ENCODE measurements at places on chromosomes 4 and X. TPM values are rescaled to one million over a fixed set of nuclear protein-coding genes. Genes with fewer than 3 reads are reported as not detected.
A peak's percentile ranks its signal among the peaks of the same experiment; 100 is the strongest.

- no peak overlapping the region for H3K27ac ChIP-seq
- H3K27me3 ChIP-seq = no peaks in the 10 kb centered on the region
- H3K36me3 ChIP-seq = no peaks in the 10 kb centered on the region
- no peak overlapping the region for H3K4me3 ChIP-seq
Measured at GRCh38 chrX:39459204-39459603, 638.6 kb downstream of the BCOR start.

GRCh38 chr4:119835613-119835910 lies 207.0 kb upstream of the PDE5A start:
- H3K27me3 ChIP-seq = no peaks in the 10 kb centered on the region
- peaks cover 3% of the 10 kb centered on the region for H3K4me1 ChIP-seq
- DNase-seq = no peak
- H3K36me3 ChIP-seq = no peaks in the 10 kb centered on the region
- H3K4me3 ChIP-seq = no peak overlapping the region

TMEM185A gene
- 53.1 TPM for total RNA-seq

DNA sequence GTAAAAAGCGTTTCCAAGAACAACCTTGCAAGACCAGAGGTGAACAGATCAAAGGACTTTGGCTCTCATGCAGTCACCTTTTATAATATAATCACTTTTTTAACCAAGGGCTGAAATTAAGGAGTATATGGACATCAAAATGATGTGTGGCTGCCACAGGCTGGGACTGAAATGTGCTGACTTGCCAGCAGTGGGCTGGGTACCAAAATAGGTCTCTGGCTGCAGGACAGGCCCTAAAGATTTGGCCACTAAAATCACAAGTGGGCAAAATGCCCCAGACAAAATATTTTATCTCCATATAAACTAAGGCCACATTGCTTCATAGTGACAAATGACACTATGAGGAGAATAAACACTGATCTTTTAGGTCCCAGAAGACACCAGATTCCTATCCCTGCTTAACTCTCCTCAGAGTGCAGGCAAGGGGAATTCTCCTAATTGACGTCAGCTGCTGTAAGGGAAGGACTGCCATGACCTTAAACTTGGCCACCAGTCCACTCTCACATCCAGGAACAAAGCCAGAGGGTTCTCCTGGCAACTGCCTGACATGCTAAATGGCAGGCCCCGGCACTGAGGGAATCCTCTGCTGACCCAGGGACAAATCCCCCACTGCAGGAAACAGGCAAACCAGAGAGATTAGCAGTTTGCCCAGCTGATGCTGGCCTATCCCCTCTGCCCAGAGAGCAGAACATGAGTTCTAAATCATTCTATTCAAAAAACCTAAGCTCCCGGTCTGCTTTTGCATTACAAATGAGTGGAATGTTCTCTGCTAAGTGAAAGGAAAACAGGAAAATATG lies 155.8 kb downstream of the PPP3CA start:
- DNase-seq = no peak
- H3K4me1 ChIP-seq = peaks cover 17% of the 10 kb centered on the region
- no peaks in the 10 kb centered on the region for H3K27me3 ChIP-seq
- H3K27ac ChIP-seq = no peak overlapping the region

DNA sequence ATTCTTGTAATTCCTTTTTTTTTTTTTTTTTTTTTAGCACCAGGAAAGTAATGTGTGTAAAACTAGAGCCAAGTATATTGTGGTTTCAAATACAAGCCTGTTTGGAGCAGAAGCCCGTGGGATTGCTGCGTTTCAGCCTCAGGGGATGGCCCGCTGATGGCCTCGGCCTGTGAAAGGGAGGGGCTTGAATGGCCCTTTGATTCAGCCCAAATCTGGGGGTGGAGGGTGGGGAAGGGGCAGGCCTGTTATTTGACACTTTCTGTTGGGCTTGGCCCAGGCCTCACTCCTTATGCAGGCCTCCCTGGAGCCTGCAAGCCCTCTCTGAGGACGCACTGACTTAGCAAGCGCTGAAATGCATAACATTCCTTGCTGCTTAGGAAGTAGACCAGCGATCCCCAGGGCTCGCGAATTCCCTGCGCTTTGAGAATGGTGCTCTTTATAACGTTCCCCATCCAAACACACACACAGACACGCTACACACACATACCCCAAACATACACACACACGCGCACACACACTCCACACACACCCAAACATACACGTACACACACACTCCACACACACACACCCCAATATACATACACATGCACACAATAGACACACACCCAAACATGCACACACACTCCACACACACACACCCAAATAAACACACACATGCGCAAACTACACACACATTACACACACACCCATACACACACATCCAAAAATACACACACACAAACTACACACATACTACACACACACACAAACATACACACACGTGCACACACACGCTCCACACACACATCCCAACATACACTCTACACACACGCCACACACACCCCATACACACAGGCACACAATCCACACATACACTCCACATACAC lies 29.6 kb downstream of the TLR10 start:
- DNase-seq = peak; percentile 49
- H3K4me3 ChIP-seq = no peak overlapping the region
- no peaks in the 10 kb centered on the region for H3K4me1 ChIP-seq
- no peaks in the 10 kb centered on the region for H3K27me3 ChIP-seq

GRCh38 chrX:1592470-1593142 lies 1.2 kb downstream of the AKAP17A start:
- H3K27ac ChIP-seq = peak overlapping the region; percentile 89
- H3K27me3 ChIP-seq = no peaks in the 10 kb centered on the region
- DNase-seq = no peak
- peaks cover 17% of the 10 kb centered on the region for H3K36me3 ChIP-seq
- H3K4me3 ChIP-seq = peak overlapping the region; percentile 93

GRCh38 chrX:45508454-45508853 lies 307.8 kb upstream of the DIPK2B start:
- H3K27ac ChIP-seq = no peak overlapping the region
- peaks cover 6% of the 10 kb centered on the region for H3K4me1 ChIP-seq
- H3K36me3 ChIP-seq = no peaks in the 10 kb centered on the region

GRCh38 chr4:53105313-53105712 lies 243.2 kb downstream of the RASL11B start:
- H3K4me3 ChIP-seq = peak overlapping the region; percentile 49
- H3K27me3 ChIP-seq = no peaks in the 10 kb centered on the region
- H3K4me1 ChIP-seq = peaks cover 12% of the 10 kb centered on the region
- peaks cover 6% of the 10 kb centered on the region for H3K36me3 ChIP-seq
- DNase-seq = no peak
- H3K27ac ChIP-seq = peak overlapping the region; percentile 82

DNA sequence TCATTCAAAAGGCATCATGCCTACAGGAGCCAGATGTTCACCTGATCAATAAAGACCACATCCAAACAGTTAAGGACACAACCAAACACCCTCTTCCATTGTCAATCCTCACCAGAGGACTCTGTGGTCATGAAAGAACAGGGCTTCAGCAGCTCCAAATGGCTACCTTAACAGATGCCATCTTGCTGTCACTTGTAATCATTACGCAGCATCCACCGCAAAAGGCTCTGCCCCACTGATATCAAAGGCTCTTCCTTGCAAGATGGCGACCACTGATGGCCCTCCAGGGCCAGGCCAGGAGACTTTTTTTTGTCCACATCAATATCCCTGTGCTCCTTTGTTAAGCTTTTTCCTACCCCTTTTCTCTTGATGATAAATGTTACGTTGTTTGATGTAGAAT lies 157.4 kb downstream of the DHRSX start:
- H3K27me3 ChIP-seq = no peaks in the 10 kb centered on the region
- DNase-seq = no peak
- no peak overlapping the region for H3K4me3 ChIP-seq
- no peak overlapping the region for H3K27ac ChIP-seq

AKAP14 gene
- total RNA-seq = not detected

DNA sequence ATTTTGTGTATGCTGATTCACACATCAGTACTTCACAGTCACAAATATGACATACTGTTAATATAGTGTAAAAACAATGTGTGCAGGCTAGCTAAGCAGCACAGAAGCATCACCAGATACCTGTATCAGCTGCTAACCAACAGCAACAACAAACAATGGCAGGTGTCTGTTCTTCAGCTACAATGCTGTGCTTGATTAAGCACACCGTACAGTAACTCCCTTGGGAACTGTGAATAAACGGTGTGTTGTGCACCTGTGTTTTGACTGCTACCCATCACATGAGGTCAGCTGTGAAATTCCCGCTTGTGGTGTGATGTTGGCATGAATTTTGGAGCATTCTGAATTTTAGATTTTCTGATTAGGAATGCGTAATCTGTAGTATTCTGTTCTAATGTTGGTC lies 379.7 kb upstream of the FAT1 start:
- no peak overlapping the region for H3K27ac ChIP-seq
- no peaks in the 10 kb centered on the region for H3K36me3 ChIP-seq
- peaks cover 11% of the 10 kb centered on the region for H3K4me1 ChIP-seq
- no peak for DNase-seq

HSFX2 gene
- not detected for total RNA-seq

GRCh38 chr4:109238746-109239145 lies 63.7 kb downstream of the COL25A1 start:
- DNase-seq = no peak
- no peak overlapping the region for H3K27ac ChIP-seq
- H3K4me1 ChIP-seq = peaks cover 6% of the 10 kb centered on the region
- no peaks in the 10 kb centered on the region for H3K36me3 ChIP-seq
- H3K4me3 ChIP-seq = no peak overlapping the region
- no peaks in the 10 kb centered on the region for H3K27me3 ChIP-seq

SMAD1 gene
- total RNA-seq = 32.5 TPM

GRCh38 chr4:25953740-25954139 lies 39.7 kb downstream of the SMIM20 start:
- no peaks in the 10 kb centered on the region for H3K36me3 ChIP-seq
- H3K27me3 ChIP-seq = no peaks in the 10 kb centered on the region
- H3K27ac ChIP-seq = peak overlapping the region; percentile 33
- no peak overlapping the region for H3K4me3 ChIP-seq
- no peak for DNase-seq
- H3K4me1 ChIP-seq = peaks cover 32% of the 10 kb centered on the region

EVC2 gene
- 14.1 TPM for total RNA-seq

NOP14 gene
- total RNA-seq = 33.4 TPM

DNA sequence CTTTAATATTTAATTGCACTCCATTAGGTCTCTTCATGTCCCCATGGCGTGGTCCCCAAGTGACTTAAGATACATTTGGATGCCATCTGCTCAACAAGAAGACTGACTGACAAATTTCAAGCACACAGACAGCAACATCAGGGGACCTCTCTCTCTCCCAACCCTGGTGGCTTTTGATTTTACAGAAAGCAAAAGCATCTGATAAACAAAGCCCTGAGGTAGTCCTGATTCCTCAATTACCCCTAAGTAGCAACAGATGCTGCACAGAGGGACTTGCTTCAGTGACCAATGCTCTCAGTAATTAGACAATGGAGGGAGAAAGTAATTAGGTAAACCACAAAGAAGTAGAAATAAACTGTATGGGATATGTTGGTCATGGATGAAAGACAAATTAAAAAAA lies 426.4 kb downstream of the INPP4B start:
- no peak for DNase-seq
- no peak overlapping the region for H3K4me3 ChIP-seq
- no peaks in the 10 kb centered on the region for H3K36me3 ChIP-seq
- H3K27ac ChIP-seq = no peak overlapping the region
- no peaks in the 10 kb centered on the region for H3K27me3 ChIP-seq

- no peaks in the 10 kb centered on the region for H3K36me3 ChIP-seq
- DNase-seq = no peak
- no peaks in the 10 kb centered on the region for H3K27me3 ChIP-seq
- no peak overlapping the region for H3K4me3 ChIP-seq
Measured at GRCh38 chr4:165542476-165542875, 163.7 kb downstream of the CPE start.

ADAMTS3 gene
- 1.2 TPM for total RNA-seq

PPP2R2C gene
- total RNA-seq = 0.19 TPM

- peak; percentile 61 for DNase-seq
- H3K36me3 ChIP-seq = no peaks in the 10 kb centered on the region
- H3K4me1 ChIP-seq = peaks cover 19% of the 10 kb centered on the region
- no peaks in the 10 kb centered on the region for H3K27me3 ChIP-seq
- H3K27ac ChIP-seq = peak overlapping the region; percentile 96
- H3K4me3 ChIP-seq = peak overlapping the region; percentile 86
Measured at GRCh38 chrX:139932073-139932900, 566 bp downstream of the ATP11C start.

- H3K27me3 ChIP-seq = no peaks in the 10 kb centered on the region
- H3K4me3 ChIP-seq = no peak overlapping the region
- DNase-seq = no peak
- peaks cover 7% of the 10 kb centered on the region for H3K4me1 ChIP-seq
- H3K27ac ChIP-seq = no peak overlapping the region
Measured at GRCh38 chr4:169993531-169993930, 32.7 kb downstream of the MFAP3L start.

DNA sequence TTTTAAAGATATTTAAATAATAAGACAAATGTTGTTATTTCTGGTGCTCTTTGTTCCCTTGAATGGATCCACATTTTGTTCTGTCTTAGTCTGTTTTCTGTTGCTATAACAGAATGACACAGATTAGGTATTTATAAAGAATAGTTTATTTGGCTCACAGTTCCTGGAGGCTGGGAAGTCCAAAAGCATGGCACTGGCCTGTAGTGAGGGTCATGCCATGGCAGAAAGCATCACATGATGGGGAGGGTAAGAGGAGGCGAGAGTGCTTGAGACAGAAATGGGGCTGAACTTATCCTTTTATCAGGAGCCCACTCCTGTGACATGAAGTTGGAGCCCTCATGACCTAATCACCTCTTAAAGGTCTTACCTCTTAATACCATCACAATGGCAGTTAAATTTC lies 38.2 kb downstream of the KIAA0232 start:
- H3K27ac ChIP-seq = peak overlapping the region; percentile 59
- no peaks in the 10 kb centered on the region for H3K4me1 ChIP-seq
- no peak overlapping the region for H3K4me3 ChIP-seq
- no peaks in the 10 kb centered on the region for H3K27me3 ChIP-seq
- H3K36me3 ChIP-seq = peaks cover 50% of the 10 kb centered on the region

DNA sequence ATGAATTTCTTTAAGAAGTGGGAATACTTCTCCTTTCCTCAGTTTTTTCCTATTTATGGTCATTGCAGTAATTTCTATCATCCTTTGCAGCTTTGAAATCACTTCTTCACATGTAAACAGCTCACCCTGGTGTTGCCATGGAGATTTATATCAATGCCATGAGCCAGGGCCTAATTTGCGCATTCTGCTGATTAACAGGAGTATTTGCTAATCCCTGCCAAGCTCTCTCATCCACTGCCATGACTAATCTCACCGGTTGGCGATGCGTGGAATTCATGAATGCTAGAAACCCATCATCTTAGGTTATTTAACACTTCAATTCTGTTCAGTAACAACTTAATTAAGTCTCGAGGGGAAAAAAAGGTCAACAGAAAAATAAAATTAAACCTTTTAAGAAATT lies 11.8 kb upstream of the FGF13 start:
- no peak for DNase-seq
- no peak overlapping the region for H3K27ac ChIP-seq
- H3K4me3 ChIP-seq = no peak overlapping the region
- H3K36me3 ChIP-seq = no peaks in the 10 kb centered on the region
- no peaks in the 10 kb centered on the region for H3K4me1 ChIP-seq
- no peaks in the 10 kb centered on the region for H3K27me3 ChIP-seq

PAQR3 gene
- total RNA-seq = 16.2 TPM

GRCh38 chrX:150051096-150051495 lies 112.8 kb upstream of the EOLA2 start:
- no peaks in the 10 kb centered on the region for H3K36me3 ChIP-seq
- no peak overlapping the region for H3K4me3 ChIP-seq
- no peak for DNase-seq
- H3K27ac ChIP-seq = no peak overlapping the region
- H3K4me1 ChIP-seq = no peaks in the 10 kb centered on the region
- no peaks in the 10 kb centered on the region for H3K27me3 ChIP-seq

Data from progenitor cell of endocrine pancreas (in vitro differentiated cells).